Stimulated activated CD4-positive, alpha-beta T cell treated with anti-CD3 and anti-CD28 coated beads, Interleukin-1b, Interleukin-23, amount 100 ng/mL, for 1 hour (primary cell): ENCODE measurements at places on chromosomes 5 and 9.

DNA sequence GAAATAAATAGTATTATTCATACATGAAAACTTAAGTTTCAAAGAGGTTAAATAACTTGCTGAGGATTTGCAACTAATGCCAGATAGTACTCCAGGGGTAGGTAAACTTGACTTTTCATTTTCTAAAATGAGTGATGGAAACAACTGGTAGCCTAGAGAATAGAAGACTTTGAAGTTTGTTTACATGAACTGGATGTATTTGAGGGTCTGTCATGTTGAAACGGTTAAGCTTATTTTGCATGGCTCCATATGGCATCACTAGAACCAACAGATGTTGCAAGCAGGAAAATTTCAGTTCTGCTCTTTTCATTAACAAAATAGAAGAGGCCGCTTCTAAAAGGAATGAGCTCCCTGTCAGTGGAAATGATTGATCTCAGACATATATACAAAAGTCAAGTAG is 105.1 kb upstream of the SGCD start:
- DNase-seq, result no peak

DNA sequence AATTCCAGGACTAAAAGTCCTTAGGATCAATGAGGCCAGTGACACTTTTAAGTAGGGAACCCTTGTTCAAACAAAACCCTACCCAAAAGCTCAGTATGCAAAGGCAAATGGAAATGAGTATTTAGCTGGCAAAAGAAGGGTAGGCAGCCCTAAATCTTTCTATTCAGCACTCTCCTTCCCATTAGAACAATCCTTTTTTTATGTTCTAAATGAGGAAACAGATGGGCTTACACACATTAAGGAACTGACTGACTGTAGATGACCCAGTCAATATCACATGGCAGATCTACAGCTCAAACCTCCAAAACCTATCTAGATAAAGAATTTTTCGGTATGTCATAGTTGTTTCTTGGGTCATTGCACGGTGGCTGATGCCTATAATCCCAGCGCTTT is 7.2 kb downstream of the CSNK1A1 start:
- DNase-seq, result no peak

DNA sequence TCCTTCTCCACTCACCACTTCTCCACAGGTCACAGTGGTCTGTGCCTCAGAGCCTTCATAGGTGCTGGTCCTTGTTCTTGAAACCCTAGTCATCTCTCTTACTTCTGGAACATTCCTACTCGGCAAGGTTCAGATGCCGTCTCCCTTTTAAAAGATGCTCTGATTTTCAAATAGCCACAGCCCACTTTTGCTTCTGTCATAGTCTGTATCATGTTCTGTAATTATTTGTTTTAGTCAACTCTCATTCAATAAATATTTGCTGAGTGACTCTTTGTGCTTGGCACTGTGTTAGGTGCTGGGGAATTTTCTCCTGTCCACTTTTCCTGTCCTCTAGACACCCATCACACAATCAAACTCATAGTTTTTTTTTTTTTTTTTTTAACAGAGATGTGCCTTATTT is 181.3 kb upstream of the IL12B start:
- no peak for DNase-seq

DNA sequence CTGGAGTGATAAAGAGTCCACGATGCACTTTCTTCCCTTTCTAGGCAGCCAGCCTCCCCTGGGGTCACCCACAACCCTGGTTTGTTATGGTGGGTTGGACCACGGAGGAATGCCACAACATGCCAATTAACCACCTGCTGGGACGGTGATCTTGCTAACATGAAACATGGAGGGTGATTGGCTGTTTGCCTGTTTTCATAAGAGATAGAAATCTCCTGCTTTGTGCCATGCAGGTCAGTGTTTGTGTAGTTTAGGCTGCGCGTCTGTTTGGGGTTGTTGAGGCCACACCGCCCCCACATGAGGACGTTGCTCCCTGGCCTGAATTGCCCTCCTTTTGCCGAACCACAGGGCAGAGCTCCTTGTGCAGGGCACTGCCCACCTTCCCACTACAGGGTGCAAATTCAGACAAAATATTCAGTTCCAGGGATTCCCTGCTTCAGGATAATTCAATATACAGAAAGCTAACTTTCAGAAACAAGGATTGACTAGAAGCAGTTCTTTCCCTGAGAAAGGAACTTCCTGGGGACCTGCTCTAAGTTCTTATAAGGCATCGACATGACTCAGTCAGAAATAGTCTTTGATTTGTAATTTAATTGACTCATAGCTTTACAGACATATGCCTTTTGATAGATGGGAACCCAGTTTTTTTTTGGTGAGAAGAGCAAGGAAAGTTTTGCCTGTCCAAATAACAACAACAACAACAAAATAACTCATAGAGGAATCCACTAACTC is 427.6 kb downstream of the GADD45G start:
- no peak for DNase-seq

DNA sequence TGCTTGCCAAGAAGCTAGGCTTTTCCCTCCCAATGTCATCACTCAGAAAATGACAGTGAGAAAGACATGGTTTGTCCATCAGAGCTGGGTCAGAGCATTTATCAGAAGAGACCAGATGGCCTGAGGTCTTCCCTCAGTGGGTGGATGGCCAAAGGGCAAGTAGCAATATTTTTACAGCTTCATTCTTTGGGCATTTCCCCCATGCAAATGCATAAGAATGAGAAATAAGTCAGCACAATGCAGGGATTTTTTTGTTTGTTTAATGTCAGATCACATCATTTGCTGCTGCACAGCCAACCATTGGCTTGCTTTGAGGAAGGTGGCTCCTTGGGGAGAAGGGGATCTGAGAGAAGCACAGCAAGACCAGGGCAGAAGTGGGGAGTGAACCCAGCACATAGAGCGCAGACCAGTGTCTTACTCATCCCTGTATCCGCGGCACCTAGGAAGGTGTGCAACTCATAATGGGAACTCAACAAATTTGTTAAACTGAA is 209.6 kb downstream of the SEMA6A start:
- DNase-seq, result no peak

DNA sequence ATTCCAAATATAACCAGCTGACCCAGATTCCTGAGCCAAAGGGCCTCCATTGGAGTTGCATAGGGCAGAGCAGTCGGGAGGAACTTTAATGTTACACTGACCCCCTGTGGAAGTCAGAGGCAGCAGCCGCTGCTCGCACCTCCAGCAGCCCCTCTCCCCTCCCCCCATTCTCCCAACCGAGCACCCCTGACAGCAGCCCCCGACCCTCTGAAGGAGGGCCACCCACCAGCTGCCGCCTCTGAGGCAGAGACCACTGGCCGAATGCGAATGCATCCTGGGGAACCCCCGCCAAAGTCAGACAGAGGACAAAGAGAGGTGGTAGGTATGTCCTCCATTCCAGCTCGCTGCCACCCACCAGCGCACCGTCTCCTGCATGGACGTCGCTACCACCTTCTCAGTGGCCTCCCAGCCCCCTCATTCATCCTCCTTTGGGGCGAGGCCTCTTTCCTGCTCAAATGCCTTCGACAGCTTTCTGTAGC is 231.0 kb downstream of the CDK5RAP2 start:
- no peak for DNase-seq

DNA sequence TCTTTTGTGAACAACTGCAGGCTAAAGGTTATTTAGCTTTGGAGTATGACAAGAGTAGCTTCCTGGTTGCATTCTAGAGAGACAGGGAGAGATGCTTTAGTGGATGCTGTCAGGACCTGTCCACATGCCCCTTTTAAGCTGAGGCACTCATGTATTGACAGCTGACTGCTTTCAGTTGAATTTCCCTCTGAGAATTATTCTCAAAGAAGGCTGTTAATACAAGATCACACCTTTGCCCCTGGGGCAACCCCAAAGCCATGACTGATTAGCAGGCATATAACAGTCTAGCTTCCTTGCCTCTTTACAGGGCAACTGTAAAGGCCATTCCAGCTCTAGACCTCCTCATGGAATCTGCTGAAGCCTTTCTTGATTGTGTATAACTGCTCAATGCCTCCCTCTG is 117.6 kb upstream of the ATP10B start:
- DNase-seq, result no peak

DNA sequence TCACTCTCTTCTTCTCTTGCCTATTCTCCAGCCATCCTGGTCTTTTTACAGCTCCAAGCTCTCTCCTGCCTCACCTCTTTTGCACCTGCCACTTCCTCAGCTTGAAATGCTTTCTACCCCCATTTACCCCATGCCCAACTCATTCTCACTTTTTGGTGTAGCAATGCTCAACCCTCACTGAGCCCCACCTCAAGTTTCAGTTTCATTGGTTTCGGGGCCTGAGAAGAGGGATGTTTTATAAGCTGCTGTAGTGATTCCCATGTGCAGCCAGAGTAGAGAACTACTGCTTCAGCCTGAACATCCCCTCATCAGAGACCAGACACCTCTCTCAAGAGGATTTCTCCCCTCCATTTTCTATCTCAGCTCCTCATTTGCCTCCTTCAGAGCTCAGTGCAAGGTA is 45.2 kb upstream of the FYB1 start:
- DNase-seq, result no peak

GRCh38 chr5:178895615-178896571 is at the start of gene ZFP2:
ZFP2 (plus strand) TSS chr5:178895913; CDS start chr5:178931314, 35,401 bp downstream.
- DNase-seq, result no peak

DNA sequence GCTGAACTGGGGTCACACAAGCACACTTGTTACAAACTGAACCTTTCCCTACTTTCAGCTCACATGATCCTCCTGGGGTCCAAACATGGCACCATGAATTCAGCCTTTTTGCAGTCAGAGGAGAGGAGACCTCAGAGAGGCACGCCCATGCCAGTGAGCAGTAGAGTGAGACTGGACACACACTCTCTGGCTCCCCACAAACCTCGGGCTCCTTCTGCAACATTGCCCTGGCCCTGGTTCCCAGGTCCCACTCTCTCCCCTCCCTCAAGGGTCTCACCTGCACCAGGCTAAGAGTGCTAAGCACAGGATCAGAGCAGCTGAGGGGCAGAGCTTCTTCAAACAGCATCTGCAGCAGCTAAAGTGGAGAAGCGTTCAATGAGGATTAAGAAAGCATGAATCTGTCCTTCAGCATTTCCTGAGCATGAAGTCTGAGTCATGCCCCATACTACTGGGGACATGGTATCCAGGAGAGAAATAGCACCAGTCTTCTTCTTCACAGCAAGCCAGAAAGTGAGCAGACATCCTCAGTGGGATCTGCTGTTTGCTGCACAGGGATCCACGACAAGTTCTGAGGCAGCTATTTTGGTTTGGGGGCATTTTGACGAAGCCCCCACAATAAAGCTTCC is 27.2 kb downstream of the SLC35A4 start:
- no peak for DNase-seq

- no peak for DNase-seq
Observed at GRCh38 chr5:44927115-44927733, 118.5 kb downstream of the MRPS30 start.

- no peak for DNase-seq
Observed at GRCh38 chr9:89179895-89180734, 1.5 kb upstream of the SHC3 start.

GRCh38 chr9:90684736-90685135 is 42.1 kb upstream of the DIRAS2 start:
- DNase-seq, result no peak

- no peak for DNase-seq
Observed at GRCh38 chr9:34652602-34653000, 616 bp downstream of the IL11RA start.

DNA sequence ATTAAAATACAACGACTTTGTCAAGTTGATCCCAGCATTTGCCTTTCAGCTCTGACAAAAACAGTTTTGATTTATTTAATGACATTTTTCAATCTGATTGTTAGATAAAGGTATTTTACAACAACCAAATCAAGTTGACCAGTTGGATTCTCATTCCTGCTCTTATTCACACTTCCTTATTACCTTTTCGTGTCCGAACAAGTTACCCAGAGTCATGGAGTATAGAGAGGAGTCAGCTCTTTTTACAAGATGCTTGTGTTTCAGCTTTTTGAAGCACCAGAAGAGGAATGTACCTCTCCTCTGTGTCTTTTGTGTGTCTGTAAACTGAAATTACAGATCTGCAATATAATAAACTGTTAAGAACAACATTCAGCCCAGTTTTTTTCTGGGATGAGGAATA is 151.3 kb upstream of the TMEM161B start:
- no peak for DNase-seq

- no peak for DNase-seq
Observed at GRCh38 chr5:14574891-14575508, 6.6 kb upstream of the OTULINL start.

DNA sequence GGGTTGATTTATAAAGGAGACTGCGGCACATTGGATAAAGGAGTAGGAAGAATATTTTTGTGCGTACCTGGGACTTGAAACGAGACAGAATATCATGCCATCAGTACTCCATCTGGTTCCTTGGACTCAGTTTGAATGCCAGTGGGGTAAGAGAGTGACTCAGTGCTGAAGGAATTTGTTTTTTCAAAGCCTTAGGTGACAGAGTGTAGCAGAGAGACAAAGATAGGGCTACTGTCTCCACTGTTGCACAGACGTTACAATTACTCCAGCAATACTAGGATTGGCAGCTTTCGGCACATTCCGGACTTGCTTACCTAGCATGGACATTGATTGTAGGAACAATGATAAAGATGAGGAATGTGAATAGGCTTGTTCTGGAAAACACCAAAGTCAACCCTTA is 250.7 kb downstream of the KCTD16 start:
- DNase-seq, result no peak

DNA sequence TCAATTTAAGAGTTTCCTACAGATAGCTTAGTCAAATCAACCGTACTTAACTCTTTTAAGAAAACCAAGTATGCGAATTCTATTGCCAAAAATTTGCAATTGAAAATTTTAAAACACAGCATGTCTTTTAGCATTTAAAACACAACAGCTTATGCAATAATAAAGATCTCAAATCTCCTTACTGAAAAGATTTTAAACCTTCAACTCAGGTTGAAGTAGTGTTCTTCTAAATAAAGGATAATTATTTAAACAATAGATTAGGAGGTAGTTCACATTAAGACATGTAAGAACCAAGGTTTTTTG is 5.5 kb downstream of the NR3C1 start:
- DNase-seq, result no peak

DNA sequence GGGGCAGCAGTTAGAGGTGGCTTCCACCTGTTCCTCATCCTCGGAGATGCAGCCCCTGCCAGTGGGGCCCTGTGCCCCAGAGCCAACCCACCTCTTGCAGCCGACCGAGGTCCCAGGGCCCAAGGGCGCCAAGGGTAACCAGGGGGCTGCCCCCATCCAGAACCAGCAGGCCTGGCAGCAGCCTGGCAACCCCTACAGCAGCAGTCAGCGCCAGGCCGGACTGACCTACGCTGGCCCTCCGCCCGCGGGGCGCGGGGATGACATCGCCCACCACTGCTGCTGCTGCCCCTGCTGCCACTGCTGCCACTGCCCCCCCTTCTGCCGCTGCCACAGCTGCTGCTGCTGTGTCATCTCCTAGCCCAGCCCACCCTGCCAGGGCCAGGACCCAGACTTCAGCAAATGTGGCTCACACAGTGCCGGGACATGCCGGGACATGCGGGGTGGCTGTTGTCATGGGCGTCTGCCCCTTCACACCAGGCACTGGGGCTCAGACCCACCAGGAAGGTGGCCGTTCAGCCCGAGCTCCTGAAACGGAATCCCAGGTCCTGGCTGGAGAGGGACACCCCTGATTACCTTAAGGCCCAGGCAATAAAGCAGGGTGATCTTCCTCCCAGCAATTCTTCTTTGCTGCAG is 841 bp downstream of the CYSRT1 start:
- DNase-seq, result no peak

GRCh38 chr9:127107929-127108876 is 14.2 kb downstream of the ANGPTL2 start:
- no peak for DNase-seq
